H9 (cell line): ENCODE measurements at places on chromosomes 2 and 18.

GRCh38 chr2:55391155-55391554 is 28.5 kb downstream of the CCDC88A start:
- DNase-seq, result no peak

GRCh38 chr2:73987109-73987947 is 2.6 kb downstream of the TET3 start:
- no peak for DNase-seq

- no peak for DNase-seq
These were observed 97.4 kb upstream of the STK17B start for GRCh38 chr2:196268538-196269338.

DNA sequence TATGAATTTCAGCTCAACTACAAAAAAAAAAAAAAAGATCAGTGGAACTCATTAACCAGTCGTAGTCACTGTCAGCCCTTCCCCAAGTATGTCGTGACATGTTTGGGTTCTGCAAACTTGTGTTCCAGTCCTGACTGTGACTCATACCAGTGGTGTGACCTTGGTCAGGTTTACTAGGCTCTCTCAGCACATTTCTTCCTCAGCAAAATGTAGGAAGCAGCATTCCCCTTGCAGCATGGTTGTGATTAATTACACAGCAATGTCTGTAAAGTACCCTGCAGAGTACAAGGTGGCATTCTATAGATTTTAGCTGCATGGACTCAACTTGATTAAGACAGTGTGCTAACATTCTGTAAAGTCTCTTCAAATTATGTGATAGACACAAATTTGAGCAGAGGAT is 156.9 kb downstream of the LAMA1 start:
- DNase-seq, result no peak

DNA sequence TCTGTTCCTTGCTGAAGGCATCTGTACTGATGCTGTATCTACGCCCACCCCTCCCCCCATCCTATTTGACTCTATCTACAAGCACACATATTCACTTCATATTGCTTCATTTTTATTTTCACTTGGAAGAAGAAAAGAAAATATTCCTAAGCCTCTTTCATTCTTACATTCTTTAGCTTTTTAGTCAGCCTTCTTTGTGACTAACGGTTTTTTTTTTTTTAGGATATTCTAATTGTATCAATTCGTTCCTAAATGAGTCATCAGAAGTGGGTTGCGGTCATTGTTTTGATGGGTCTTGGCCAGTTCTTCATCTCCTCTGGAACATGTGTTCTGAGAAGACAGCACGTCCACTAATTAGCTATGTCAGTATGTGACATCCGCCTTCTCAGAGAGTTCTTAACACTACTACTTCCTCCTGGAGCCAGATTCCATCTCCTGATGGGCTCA is 88.7 kb downstream of the MYO1B start:
- no peak for DNase-seq

DNA sequence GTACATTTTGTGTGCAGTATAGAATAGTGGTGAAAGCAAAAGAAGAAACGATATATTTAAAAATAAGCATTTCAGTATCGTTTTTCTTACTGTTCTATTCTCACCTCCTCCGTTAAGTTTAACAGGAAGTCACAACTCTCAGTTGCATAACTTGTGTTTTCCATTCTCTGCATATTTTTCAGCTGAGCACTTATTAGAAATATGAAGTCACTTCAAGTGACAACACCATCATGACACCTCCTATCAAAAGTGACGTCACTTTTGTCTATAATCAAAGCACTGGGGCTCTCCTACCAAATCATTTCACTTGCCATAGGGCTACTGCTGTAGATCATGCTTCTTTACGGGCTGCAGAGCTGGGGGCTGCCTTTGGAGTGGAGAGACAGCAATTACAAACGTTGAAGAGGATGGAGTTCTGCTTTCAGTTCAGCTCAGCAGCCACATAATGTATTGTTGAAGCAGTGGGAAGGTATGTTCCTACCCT is 36.3 kb downstream of the STAT4 start:
- DNase-seq, result no peak

DNA sequence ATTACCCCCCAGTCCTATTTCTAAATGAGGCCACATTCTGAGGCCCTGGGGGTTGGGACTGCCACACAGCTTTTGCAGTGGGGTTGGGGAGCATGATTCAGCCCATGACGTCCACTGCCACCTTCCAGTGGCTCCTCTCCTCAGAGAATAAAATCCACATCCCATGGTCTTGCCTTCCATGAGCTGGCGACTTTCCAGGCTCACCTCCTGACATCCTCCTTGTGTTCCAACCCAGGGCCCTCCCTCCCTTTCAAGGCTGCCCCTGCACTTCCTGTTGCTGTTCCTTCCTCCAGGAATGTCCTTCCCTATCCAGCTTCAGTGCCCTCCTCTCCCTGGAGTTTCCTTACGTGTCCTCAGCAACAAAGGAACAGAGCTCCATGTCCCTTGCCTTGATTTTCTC is 187.3 kb upstream of the ID2 start:
- DNase-seq, result no peak

GRCh38 chr2:69375494-69376353 is 11.3 kb downstream of the GFPT1 start:
- DNase-seq, result no peak

- DNase-seq, result no peak
These were observed 41.3 kb downstream of the ESCO1 start for GRCh38 chr18:21559195-21559594.

DNA sequence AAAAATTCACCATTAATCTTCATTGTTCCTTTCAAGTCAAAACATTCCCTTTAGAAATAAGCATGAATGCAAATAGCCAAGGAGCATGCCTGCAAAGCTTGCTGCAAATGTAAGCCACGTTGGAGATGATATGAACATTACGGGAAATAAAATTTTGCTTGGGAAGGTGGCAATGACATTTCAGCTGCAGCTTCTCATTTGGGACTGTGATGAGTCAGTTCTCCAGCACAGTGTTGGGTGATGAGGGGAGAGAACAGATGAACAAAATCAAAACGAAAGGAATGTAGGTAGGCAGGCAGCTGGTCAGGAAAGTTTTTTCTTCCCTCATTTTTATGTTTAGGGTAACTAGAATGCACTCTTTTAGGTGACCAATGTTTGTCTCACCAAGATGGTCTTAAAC is 65.3 kb upstream of the CHRNA1 start:
- DNase-seq, result no peak

DNA sequence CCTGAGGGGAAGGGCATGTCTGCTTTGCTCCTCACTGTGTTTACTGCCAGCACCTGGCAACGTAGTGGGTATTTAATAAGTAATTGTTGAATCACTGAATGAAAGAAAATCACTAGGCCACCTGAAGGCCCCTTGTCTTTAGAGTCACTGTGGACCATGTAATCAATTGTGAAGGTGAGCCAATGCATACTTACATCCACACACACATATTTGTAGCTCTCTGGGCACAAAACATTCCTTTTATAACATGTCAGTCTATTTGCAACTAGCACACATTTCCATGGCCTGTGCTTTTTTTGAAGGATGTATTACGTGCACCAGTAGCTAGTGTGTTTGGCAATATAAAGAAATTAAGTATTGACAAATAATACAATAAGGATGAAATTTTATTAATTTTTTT is 11.2 kb downstream of the ATP8B1 start:
- DNase-seq, result no peak

- no peak for DNase-seq
These were observed 340.8 kb downstream of the CMPK2 start for GRCh38 chr2:6524691-6525474.

- no peak for DNase-seq
These were observed 54.0 kb upstream of the TXNDC2 start for GRCh38 chr18:9831723-9832199.

- no peak for DNase-seq
These were observed 33.7 kb downstream of the EHBP1 start for GRCh38 chr2:62738981-62739936.

- no peak for DNase-seq
These were observed 58.5 kb downstream of the ACOXL start for GRCh38 chr2:110790907-110791306.

DNA sequence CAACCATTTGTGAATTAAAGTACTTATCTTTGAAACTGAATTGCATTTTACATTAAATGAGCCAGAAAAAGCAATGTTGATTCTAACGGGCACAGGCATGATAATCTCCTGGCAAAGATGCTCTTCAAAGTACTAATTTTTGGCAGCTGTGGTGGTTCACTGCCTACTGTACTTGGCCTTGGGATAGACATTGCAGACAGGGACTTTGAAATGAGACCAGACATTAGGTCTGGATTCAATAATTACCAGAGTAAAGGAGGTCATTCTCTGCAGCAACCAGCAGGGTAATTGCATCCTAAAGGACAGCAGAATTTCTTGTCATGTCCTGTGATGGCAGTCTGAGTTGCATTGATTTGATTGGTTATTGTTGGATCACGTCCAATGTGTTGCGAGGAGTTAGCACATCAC is 986.5 kb downstream of the TDRD15 start:
- no peak for DNase-seq

- no peak for DNase-seq
These were observed 13.7 kb upstream of the ZNF532 start for GRCh38 chr18:58850786-58851469.

- peak; percentile 42 for DNase-seq
These were observed 155.8 kb downstream of the COL6A3 start for GRCh38 chr2:237258116-237258515.

- DNase-seq, result peak; percentile 49
These were observed 202.6 kb downstream of the TGIF1 start for GRCh38 chr18:3652380-3653262.

DNA sequence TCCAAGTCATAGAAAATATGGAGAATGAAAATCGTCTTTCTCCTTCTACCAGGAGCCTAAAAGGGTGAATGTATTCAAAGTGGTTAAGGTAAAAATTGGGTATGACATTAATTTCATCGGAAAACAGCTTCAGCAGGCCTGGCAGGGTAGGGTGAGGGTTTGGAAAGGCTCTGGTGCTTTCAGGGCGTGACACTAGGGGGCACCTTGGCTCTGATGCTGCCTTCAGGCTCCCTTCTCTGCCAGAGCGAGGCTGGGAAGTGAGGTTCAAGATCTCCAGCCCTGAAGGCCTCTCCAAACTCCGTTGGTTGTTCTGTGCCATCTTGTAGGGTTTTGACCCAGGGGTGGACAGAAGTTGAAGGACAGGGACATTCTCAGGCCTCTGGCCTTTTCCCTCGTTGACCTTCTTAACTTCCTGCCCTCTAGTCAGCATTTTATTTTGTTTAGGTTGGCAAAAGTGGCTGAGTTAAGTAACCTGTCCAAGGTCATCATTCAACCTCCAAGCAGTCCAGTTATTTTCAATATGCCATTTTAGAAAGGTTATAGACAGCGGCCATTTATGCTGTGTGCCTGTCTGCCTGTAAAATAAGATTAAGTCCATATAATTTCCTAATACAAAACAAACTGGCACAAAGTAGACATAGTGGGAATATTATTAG is 40.3 kb downstream of the EML6 start:
- peak; percentile 64 for DNase-seq

- DNase-seq, result no peak
These were observed 30.0 kb downstream of the MRPL35 start for GRCh38 chr2:86229221-86229620.

GRCh38 chr2:205593891-205594290 is 88.4 kb upstream of the NRP2 start:
- no peak for DNase-seq

GRCh38 chr2:71402427-71402826 is 50.9 kb upstream of the DYSF start:
- no peak for DNase-seq

DNA sequence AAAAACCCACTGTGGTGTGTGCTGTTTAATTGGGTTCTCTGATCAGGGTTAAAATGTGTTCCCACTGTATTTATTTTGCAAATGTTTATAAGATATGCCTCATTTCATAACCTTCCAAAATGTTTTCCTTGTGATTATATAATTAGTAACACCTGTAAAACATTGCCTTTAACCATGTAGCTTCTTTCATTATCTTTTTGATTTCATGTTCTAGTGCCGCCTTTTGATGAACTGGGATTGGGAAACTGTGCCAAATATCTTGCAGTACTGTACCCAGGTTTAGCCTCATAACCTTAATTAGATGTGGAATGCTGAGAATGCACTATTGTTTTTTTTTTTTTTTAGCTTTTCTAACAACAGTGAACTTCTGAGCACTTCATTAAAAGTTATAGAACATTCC is 96.9 kb downstream of the TANC1 start:
- no peak for DNase-seq

DNA sequence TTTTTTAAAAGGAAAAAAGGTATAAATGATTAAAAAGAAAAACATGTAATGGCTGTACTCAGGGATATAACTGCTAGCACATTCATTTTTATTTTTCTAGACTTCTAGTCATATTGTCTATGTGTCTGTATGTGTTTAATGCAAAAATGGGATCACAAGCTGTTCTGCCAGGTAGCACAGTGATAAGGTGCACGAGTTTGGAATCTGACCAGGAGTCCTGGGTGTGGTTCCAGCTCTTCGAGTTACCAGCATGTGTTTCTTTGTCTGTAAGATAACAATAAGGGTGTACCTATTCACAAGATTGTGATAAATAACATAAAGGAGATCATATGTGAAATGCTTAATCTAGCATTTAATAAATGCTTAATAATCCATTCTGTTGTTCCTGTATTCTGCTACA is 145.3 kb downstream of the PKP4 start:
- DNase-seq, result no peak

GRCh38 chr18:6885992-6886796 is 156.7 kb downstream of the ARHGAP28 start:
- DNase-seq, result no peak

DNA sequence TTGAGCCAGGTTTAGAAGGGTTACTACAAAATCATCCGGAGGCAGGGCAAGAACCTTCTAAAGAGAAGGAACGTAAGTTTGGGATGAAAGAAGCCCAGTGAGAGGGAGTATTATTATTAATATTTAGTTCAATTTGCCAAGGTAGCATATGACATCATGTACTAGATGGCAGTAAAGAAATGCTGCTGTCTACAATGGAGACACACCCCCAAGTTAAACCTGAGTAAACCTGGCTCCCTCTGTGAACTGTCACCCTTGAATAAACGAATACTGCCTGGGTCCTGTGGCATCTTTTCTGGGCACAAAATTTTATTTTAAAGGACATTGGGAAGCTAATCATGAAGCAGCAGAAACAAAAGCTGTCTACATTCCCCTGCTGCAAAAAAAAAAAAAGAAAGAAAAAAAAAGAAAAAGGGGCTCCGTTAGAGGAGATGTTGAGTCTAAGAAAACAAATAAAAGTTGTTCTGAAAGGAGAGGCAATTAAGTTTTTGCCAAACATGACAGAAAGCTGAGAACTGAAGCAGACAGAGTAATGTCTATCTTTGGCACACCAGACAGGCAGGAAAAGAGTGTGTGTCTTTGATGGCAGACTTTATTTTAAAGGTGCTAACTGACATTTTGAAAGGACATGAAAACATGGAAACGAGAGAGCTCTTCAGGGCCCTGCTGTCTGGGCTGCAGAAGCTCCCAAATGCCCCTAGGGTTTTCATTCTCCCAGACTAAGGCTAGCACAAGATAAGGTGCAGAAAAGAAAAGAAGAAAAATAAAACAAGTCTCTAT is 557.7 kb upstream of the CHAC2 start:
- DNase-seq, result no peak
